GM23338 (cell line): ENCODE measurements at places on chromosomes 11 and 22.

DNA sequence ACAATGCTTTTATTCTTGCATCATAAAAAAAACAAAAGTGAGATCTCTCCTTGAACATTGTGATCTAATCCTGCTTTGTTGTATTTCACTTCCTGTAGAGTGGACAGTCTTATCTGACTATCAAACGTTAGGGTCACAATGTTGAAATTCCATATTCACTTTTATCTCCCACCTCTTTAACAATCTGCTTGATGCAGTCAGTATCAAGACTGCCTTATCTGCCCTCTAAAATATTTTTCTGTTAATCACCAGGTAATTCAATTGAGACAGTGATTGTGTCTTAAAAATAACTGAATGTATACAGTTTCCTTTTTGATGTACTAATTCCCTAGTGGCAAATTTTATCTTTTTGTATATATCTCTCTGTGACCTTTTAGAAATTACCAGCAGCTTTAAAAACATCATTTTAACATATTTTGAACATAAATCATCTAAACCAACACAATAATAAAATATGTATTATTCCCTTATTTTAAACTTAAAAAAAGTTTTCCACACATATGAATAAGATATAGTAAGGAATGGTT, 143.1 kb upstream of the MPPED2 start:
- DNase-seq, result no peak

- DNase-seq, result peak; percentile 72
These were observed 68.3 kb downstream of the BCR start for GRCh38 chr22:23248583-23248982.

- no peak for DNase-seq
These were observed 418.7 kb upstream of the ANO5 start for GRCh38 chr11:21774212-21774611.

GRCh38 chr11:116059919-116060318, 555.7 kb upstream of the CADM1 start:
- DNase-seq, result peak; percentile 63

DNA sequence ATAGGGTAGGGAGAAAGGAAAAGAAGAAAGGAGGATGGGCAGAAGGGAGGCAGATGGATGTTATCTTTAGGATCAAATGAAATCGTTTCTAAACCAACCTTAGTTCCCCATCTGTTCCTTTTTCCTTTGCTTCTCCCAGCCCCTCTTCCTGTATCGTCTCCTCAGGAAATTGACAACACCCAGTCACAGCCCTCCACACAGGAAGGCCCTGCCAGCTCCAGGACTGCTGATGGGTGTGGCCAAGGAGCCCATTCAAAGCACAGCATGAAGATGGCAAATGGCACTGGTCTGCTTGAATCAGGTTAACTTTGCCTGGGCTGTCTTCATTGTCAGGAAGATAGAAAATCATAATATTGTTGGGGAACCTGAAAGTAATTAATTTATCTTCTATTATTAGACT, 164.8 kb downstream of the C11orf87 start:
- DNase-seq, result peak; percentile 23

- DNase-seq, result no peak
These were observed 10.9 kb upstream of the NAALADL1 start for GRCh38 chr11:65069217-65069616.

DNA sequence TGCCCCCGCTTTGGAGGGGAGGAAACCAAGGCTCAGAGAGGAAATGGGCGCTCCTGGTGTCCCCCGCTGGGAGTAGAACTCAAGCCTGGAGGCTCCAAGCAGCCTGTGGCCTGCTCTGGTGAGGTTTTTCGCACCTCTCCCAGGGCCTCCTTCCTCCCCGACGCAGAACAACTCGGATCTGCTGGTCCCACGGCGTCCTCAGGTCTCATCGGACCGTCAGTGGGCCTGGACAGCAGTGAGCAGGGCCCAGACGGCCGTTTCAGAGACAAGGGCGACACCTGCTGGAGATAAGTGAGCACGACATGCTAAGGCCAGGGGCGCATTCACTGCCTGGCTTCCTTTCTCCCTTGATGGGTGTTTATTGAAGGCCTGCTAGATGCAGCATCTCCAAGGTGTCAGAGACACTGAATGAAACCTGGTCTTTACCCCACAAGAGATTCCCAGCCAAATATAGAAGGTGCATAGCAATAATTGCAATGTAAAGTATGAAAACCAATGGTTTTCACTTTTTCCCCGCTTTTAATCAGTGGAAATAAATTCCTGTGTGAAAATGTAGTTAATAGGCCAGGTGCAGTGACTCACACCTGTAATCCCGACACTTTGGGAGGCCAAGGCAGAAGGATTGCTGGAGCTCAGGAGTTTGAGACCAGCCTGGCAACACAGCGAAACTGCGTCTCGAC, 26.9 kb upstream of the CD82 start:
- DNase-seq, result peak; percentile 88

DNA sequence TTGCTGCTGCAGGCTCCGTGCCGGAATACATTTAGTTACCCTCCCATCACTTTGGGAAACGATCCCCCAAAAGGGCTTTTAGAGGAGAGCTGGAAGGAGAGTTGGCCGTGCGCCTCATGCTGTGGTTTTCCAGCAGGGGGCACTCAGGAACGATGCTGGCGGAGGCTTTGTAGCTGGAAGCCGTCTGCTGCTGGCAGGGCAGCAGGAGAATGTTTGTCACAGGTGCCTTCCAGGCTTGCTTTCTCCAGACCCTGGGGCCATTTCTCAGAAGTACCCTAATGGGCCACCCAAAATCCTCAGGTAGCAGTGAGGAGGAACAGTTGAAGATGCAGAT, 30.0 kb upstream of the CABP7 start:
- DNase-seq, result peak; percentile 90

- DNase-seq, result no peak
These were observed 878.8 kb downstream of the NTM start for GRCh38 chr11:132249256-132249655.

GRCh38 chr11:126988655-126989054, 11.9 kb downstream of the KIRREL3 start:
- DNase-seq, result no peak

DNA sequence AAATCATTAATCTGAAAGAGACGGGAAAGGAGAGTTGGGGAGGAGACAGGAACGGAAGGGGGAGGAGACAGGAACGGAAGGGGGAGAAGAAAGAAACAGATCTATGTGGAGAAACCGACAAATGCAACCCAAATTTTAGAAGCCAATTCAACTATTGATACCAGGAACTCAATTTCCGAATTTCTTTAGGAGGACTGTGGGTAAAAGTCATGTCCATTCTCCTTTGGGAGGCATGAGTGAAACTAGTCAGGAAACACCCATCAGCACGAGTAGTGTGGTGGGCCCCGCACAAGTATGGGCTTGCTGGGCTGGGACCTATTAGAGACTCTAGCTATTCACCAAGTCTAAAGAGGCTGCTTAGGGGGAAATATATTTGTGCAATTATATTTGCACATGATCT, 18.1 kb downstream of the ANO3 start:
- DNase-seq, result no peak

GRCh38 chr11:124751391-124751740, 689 bp downstream of the VSIG2 start:
- DNase-seq, result peak; percentile 63

DNA sequence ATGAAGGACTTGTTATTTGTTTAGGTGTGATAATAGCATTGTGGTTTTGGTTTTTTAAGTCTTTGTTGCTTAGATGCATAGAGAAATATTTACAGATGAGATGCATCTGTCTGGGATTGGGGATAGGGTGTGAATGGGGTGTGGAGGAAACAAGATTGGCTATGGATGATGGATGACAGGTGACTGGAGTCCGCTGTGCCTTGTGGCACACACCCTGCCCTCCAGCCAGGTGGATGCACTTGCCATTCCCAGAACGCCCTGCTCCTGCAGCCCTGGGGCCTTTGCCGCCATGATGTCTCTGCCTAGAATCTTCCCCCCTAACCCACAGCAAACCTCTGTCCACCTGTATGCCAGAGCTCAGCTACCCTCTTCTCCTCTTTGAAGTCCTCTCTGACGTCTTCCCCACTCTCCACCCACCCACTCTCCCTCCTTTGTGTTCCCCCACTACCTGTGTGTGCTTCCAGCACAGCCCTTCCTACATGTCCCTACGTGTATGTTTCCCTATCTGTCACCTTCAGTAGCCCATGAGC, 54.7 kb downstream of the WNT11 start:
- no peak for DNase-seq

DNA sequence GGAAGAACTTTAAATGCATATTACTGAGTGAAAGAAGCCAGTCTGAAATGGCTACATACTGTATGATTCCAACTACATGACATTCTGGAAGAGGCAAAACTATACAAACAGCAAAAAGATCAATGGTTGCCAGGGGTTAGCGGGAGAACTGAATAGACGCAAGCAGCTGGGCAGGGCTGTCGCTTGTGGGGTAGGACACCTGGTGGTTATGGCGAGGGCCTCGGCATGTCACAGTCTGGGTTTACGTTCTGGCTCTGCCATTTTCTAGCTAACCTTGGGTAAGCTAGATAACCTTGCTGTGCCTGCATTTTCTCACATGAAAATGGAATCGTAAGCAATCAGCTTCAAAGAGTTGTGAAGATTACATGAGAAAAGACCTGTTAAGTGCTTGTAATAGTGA, 55.2 kb upstream of the SYT13 start:
- DNase-seq, result peak; percentile 58

- DNase-seq, result no peak
These were observed 959 bp downstream of the JOSD1 start for GRCh38 chr22:38699784-38700183.

DNA sequence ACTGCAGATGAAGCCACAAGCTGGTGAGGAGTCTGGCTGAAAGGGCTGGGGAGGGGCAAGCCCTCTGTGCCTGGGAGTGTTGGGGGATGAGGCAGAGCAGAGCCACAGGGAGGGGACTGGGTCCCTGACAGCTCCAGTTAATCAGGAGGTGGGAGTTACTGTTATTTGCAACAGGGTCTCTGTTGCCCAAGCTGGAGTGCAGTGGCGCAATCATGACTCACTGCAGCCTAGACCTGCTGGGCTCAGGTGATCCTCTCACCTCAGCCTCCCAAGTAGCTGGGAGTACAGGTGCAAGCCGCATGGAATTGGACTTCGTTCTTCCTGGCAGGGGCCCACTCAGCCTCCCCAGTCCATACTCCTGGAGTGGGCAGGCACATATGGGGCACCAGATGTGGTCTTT, 7.7 kb downstream of the SCN2B start:
- DNase-seq, result no peak
